ENCODE measurements at places on chromosomes 5 and 9.

DNA sequence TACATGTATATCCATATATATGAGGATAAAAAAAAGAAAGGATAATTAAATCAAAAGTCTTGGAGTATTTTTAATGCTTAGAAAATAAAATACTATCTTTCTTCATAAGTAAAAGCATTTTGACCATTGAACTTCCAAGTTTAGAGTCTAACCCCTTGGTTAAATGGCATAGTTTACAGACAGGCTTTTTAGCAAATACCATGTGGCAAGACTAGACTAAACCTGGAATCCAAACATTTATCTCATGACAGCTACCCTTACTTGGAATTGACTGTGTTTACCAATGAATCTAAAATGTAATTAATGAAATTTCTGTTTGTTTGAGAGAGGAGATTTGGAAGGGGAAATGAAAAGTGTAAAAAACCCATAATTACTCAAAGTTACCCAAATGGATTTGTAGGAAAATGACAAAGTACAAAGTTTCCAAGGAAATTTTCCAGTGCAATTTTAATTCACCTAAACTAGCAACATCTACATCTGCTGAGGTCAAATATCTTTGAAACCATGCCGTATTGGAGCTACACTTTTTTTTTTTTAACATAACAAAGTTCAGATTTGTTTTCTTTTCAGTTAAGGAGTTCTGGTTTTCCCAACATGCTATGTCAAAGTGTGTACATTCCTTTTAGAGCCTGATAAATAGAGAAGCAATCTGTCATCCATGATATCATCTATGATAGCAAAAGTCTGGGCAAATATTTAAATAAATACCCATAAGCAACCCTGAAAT is 272.1 kb upstream of the DAB2 start:
- DNase-seq: no peak

DNA sequence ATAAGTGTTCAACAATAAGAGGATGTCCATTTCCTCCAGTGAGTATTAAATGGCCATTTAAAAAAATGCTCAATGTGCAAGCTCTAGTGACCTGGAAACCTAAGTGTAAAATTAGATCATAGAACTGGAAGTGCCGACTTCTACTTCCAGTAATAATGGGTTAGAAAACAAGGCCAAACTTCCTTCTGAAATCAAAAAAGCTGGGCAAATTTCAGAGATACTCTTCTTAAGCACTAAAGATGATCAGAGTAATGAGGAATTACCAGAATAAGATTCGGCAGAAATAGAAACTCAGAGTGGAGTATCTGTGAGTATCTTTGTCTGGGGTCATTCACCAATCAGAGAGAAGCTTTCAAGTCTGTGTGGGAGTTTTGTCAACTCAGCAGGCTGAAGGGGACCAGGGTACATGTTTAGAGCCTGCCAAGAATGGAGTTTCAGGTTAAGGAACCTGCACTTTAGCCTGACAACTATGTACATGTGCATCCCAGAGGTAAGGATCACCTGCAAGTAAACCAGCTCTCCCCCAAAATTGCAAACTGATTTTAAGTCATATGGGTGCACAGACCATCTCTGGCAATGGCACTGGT is 17.1 kb downstream of the FCN2 start:
- DNase-seq: no peak

DNA sequence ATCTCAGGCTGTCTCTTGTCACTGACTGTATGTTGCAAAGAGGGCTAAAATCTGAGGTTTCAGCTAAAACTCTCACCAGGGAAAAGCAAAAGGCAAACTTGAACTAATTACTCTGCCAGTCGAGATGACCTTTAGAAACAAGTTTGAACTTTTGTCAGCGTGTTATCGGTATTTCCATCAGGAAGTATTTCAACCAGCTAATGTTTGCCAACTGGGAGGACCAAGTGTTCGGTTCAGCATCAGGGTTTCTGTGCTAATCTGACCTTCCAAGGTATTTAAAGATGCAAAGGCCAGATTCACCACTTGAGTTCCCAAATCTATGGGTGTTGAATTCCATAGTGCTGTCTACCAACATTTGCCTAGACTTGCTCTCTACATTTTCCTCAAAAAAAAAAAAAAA is 230.5 kb downstream of the SLIT3 start:
- DNase-seq: no peak

GRCh38 chr9:74122216-74122615 is 374.9 kb upstream of the RORB start:
- DNase-seq: no peak

- DNase-seq: no peak
These were observed 40.7 kb upstream of the RAD23B start for GRCh38 chr9:107242073-107243030.

DNA sequence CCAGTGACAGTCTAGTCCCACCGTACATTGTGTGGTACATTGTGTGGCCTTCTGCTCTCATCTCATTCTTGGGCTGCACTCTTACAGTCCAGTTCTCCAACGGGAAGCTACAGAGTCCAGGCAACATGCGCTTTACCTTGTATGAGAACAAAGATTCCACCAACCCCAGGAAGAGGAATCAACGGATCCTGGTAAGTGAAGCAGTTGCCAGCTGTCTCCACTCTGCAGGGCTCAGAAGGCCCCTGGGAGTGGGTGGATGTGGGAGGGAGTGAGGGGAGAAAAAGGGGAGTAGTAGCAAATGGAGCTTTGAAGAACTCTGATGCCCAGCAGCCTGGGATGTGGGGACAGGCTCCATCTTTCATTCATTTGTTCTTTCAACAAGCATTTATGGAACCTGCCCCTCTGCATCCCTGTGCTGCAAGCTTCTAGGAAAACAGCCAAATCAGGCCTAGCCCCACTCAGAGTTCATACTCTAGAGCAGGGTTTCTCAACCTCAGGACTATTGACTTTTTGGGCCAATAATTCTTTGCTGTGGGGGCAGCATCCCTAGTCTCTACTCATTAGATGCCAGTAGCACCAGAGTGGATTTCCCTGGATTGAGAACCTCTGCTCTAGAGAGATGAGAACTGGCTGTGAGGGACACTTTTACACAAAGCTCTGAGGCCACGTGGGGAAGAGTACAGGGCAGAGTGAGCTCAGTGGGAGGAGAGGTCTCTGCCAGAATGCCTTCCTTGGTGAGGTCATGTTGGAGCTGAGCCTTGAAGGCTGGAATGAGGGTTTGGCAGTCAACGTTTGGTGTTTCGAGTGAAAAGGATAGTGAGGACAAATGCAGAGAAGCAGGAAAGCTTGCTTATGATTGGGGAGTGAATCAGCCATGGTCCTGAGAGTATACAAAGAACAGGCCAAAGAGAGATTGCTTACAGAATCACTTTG is 1.1 kb downstream of the POLR1E start:
- DNase-seq: no peak

GRCh38 chr5:149374303-149374702 is 4.8 kb downstream of the IL17B start:
- DNase-seq: no peak

GRCh38 chr5:34832568-34832967 is 6.4 kb upstream of the TTC23L start:
- DNase-seq: no peak

- no peak for DNase-seq
These were observed 154.2 kb upstream of the TYRP1 start for GRCh38 chr9:12538842-12539579.

DNA sequence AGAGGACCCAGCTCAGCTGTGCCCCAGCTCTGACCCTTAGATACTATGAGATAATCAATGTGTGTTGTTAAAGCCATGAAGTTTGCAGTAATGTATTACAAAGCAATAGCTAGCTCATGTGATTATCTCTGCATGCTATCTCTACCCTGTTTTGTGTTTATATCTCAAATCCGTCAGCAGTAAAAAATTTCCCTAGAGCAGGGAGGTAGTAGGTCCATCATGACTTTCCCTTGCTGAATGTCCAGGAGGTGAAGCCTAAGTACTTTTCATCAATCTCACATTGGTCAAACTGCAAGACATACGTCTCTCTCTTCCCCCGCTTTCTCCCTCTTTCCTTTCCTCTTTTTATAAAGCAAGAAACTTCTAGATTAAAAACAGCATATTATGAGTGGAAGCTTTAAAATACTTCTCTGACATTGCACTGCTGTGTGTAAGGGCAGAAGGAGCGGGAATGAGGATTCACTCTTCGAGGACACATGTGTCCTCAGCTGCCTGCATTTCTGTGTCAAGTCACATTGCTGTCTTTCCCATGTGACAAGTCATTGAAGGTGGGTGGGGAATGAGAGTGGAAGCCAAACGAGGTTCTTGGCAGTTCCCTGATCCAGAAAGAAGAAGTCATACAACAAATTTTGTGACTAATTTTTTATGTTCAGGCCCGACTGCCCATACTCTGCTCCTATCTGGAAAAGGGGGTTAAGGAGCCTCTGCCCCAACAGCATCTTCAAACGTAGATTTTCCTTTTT is 93.1 kb upstream of the RETREG1 start:
- DNase-seq: no peak

GRCh38 chr5:99076723-99077640 is 148.2 kb upstream of the CHD1 start:
- no peak for DNase-seq

DNA sequence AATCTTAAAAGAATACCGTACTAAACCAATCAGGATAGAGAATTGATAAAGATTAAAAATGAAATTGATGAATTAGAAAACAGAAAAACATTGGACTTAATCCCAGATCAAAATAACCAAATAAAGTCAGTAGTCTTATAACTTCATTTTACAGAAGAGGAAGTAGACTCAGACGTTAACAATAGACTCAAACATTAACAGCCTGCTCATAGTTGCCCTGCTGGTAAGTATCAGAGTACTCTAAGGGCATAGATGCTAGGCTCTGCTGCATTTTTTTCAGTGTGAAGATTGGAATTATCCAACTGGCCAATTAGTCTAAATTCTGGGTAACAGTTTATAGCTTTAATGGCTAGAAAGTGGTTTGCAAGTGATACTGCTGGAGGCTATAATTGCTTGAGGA is 42.9 kb downstream of the ADGRV1 start:
- no peak for DNase-seq
